Dermis blood vessel endothelial cell (primary cell): ENCODE measurements at places on chromosomes 5 and 9. TPM values are rescaled to one million over a fixed set of nuclear protein-coding genes. Genes with fewer than 3 reads are reported as not detected.

NR5A1 gene
- total RNA-seq, result not detected in 2 replicates

DNA sequence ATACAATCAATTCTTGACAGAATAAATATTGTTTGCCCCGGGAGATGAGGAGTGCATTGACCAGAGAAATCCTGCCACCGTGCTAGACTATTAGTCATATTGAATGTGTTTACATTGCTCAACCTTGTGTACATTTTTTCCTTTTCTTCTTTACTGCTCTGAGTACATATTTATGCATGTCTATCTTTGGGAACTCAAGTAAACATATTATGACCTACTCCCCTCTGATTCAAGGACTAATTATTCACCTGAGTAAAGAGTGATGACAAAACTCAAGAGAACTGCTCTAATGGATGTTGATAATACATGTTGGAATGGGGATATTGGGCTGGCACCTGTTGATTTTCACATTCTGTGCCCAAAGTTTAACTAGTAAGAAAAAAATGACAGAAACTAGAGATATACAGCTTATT, 3.9 kb upstream of the SPINK1 start:
- DNase-seq, result no peak

DNA sequence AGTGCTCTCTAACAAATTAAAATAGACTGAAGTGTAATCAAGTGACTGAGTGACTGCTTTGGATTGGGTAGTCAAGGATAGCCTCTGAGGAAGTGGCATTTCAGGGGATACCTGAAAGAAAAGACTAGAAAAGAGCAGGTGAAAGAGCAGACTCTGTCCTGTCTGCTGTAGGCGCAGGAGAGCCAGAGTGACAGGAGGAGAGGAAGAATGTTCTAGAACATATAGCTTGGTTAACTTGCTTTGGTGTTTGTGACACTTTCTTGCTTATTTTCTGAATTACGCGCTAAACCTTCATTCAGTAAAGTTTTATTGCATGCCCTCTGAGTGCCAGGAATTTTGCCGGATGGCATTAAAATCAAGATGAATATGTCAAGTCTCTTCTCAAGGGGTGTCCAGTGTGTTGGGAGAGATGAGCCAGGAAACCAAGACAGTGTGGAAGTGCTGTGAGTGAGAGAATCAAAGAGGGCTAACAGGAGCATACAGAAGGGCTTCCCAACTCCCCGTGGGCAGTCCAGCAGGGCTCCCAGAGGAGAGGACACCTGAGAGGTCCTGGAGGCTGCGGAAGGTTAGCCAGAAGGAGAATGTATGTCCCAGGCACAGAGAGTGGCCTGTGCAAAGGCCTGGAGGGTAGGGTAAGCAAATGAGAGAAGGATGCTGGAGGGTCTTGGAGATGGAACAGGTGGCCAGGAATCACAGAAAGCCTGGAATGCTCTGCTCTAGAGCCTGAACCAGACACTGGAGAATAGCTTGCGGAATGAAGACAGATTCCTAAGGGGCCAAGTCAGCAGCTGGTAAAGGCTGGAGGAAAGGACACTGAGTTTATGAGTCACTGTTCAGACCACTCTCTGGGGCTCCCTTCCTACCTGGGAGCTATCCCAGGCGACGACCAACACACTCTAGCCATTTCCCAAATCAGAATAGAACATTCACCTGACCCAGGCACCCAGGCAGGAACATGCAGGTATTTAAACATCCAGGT, 59.3 kb downstream of the SLC22A5 start:
- no peak for DNase-seq

- DNase-seq, result no peak
Observed at GRCh38 chr9:38071470-38072134, 2.6 kb upstream of the SHB start.

GRCh38 chr9:130232899-130233586, 32.5 kb upstream of the HMCN2 start:
- no peak for DNase-seq

DNA sequence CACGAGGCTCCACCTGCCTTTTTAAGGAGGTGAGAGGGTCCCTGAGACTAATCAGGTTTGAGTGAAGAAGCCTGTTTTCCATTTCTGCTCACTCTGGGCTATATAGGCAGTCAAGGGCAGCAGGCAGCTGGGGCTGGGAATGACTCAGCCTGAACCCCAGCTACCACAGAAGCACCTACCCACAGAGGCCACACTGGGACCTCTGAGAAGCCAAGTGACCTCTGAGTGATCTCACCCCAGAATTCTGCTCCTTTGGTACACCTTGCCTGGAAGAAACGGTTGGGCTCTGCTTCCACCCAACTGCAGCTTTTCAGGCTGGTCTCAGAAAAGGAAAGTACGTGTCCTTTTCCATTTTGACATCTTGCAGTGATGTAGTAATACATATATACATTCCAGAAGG, 6.8 kb downstream of the FAM219A start:
- no peak for DNase-seq

DNA sequence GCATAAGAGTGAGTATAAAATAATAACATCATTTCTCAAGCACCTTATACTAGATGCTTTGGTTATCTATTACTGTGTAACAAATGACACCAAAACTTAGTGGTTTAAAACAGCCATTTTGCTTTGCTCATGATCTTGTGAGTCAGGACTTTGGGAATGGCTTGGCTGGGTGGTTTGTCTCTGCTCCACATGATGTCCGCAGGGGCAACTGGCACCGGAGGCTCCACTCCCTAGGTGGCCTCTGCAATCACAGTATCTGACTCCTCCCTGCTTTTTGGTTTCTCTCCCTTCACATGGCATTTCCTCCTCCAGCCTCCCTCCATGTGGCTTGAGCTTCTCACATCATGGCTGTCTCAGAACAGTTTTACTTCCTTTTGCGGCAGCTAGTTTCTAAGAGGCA, 259.5 kb downstream of the GAS1 start:
- no peak for DNase-seq

DNA sequence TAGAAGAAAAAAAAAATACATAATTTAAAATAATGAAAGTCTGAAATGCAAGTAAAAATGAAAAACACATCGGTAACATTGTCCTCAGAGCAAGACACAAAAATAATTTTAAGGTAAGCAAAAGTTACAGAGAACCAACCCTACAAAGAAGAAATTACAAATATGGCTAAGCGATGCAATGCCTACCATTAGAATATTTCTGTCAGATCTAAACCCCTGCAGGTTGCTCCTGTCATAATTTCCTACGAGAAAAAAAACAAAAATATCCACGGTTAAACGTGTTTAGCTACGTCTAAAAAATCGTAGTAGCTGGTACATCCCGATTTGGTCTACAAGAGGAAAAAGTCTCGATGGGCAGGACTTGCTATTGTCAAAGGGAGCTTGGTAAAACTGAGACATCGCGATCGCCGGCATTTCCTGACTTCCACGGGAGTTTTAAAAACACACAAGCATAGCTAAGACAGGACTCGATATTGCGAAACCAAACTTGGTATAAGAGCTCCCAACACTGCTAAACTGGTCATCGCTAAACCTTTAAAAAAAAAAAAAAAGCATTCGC, 1.1 kb upstream of the ANXA2R start:
- DNase-seq, result peak; percentile 81

DNA sequence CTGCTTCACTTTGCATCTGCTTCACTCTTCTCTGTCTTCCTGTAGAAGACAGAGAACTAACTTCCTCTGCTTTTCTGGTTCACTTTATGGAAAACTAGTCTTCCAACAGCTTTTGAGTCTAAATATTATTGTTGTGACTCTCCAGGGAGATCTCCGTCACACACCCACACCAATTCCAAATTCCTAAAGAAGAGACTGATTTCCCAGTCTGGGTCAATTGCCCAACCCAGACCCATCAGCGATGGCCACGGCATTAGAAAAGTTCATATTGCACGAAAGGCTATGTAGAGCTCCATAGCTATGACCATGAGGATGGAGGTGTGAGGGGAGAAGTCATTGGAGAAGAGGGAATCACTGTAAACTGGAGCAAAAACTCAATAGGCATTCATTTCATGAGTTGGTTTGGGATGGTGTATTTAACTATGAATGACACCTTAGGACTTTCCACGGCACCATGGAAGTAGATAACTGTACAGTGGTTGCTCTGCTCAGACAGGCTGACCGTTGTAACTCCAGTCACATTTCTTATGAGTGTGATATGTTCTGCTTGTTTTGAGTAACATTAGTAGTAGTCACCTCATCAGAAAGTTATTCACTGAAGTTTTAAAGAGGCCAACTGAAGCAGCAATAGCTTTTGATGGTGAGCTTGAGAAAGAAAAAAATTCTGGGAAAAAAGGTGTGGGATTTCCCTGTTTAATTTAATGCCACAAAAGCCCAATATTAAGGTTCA, 78.1 kb upstream of the MAMDC2 start:
- DNase-seq, result no peak

DNA sequence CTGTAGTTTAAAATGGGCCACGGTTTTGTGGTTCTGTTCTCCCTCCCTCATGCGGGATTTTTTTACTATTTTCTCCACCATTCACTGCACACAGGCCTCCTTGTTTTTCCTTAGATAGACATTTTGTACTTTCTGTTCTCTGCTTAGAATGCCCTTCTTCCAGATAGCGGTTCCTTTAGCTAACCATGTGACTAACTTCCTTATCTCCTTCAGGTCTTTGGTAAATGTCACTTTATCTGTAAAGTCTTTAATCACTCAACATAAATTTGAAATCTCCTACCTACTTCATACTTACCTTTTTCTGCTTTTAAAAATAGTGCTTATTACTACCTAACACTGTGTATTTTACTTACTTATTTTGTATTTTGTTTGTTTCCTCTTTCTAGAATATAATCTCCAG, 15.0 kb downstream of the FER start:
- no peak for DNase-seq

SVEP1 gene
- total RNA-seq, result under 0.01 and 0.05 TPM in 2 replicates

- DNase-seq, result no peak
Observed at GRCh38 chr5:125829349-125829748, 593.9 kb upstream of the GRAMD2B start.

GRCh38 chr9:115850548-115851304, 302.9 kb upstream of the PAPPA start:
- no peak for DNase-seq

SPINK4 gene
- total RNA-seq, result not detected in 2 replicates

DNA sequence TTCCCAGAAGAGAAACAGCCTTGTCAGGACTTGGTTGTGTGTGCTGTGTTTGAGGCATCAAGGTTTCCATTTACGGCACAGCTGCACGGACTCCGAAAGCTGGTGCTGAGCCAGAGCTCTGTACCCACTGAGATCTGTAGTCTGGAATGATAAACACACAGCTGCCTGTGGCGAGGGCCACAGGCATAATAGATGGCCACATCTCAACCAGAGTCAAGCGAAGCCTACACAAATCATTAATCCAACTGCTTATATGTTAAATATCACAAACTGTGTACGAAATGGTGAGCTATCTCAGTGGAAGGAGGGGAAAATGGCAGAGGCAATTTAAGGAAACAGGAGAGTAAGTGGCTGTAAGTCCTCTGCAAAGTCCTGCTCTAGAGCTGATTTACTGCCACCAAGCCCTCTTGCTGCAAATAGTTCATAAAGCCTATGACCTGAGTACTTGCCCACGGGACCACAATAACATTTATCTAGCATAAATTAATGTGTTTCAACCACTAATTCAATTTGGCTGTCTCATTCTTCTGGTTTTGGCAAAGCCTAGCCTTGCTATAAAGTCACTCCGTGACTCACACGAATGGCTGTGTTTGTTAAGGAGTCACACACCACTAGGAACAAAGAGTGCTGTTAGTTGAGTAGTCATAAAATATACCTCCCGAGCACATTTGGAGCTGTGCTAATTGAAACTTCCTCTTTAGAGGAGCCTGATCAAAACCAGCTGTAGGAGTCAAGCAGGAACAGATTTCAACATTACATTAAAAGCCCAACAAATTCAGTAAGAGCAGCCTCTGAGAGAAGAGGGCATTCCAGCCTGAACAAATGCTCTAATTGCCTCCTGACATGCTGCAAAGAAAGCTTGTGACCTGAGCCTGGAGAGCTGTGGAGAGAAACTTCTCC, 738.6 kb upstream of the ZNF608 start:
- peak; percentile 89 for DNase-seq

LCNL1 gene
- not detected in 2 replicates for total RNA-seq

SMIM33 gene
- not detected in 2 replicates for total RNA-seq

DNA sequence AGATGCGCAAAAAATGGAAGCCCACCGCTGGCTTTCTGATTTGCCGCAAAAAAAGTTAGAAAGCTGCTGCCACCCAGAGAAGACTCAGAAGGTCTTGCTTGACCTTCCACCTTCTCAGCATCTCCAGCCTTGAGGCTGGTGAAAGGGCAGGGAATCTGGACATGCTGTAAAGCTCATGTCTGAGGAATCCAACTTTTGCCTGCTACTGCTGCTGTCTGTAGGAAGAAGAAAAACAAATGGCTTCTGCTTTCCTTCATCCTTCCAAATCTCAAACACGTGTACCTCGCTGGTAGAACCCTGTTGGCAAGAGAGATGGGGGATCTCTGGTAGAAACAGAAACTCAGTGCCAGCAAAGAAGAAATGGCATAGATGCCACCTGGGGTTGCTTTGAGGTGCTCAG, 10.2 kb downstream of the TJP2 start:
- no peak for DNase-seq

DNA sequence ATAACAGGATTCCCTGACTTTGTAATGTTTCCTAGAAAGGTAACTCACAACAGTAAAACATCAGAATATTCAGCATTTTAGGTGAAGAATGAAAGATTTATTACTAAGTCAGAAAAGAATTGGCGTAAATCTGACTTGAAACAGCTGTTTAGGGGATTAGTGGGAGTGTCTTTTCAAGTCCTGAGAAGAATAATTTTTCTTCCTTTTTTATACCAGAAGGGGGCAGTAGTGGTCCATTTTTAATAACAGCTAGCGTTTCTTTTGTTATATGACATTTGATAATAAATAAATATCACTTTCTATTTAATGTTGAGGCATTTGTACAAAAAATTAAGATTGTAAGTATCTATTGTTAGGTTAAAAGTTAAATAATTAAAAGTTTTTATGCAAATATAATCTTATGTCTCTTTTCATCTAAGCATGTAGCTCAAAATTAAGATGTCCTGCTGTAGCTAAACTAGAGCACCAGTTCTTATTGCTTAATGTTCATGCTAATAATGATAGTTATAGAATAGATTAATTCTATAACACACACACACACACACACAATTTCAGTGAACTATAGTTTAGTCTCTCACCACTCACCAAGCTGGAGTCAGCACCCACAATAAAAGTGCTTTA, 258.7 kb upstream of the ARRDC3 start:
- DNase-seq, result peak; percentile 58

AQP3 gene
- total RNA-seq, result under 0.01 and 0.51 TPM in 2 replicates

RFESD gene
- total RNA-seq, result 0.34 and 0.70 TPM in 2 replicates
